ENCODE measurements at places on chromosomes 11 and 22. TPM values are rescaled to one million over a fixed set of nuclear protein-coding genes. Genes with fewer than 3 reads are reported as not detected.

DNA sequence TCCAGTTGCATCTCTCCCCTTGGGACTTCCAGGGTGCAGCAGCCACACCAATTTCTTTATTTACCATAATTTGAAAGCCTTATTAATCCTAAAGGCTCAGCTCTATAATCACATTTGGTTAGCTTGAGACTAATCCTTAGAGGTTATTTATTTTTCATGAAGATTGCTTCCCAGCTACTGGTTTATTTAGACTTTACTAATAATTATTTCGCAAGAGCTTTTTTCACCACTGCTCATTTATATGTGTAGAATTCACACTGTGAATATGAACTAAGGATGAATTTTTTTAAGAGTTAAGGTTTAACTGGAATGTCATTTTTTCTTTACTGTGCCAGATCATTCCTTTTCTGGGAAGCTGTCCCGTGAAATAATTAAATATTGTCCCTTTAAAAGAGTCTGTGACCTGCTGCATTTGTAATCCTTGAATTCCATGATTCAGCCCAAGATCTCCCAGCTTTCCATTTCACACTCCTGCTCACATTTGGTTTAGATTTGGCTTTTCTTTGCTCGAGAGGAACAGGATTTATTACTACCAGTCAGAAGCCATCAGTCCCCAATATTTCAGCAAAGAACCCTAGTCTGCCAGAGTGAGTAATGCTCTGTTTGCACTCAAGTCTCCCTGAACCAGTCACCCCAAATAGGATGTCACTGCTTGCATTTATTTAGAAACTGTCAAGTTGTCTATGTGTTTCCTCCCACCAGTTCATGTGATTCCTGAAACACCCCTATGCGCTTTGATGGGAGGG is 4.4 kb upstream of the CD44 start:
- H3K27me3 ChIP-seq, result no peaks in the 10 kb centered on the region
- H3K4me3 ChIP-seq, result no peak overlapping the region
- DNase-seq, result no peak
- no peak overlapping the region for H3K27ac ChIP-seq

GRCh38 chr11:94866231-94866822 is 98.2 kb downstream of the AMOTL1 start:
- H3K4me1 ChIP-seq, result no peaks in the 10 kb centered on the region
- no peak overlapping the region for H3K27ac ChIP-seq
- no peak overlapping the region for H3K4me3 ChIP-seq

DNA sequence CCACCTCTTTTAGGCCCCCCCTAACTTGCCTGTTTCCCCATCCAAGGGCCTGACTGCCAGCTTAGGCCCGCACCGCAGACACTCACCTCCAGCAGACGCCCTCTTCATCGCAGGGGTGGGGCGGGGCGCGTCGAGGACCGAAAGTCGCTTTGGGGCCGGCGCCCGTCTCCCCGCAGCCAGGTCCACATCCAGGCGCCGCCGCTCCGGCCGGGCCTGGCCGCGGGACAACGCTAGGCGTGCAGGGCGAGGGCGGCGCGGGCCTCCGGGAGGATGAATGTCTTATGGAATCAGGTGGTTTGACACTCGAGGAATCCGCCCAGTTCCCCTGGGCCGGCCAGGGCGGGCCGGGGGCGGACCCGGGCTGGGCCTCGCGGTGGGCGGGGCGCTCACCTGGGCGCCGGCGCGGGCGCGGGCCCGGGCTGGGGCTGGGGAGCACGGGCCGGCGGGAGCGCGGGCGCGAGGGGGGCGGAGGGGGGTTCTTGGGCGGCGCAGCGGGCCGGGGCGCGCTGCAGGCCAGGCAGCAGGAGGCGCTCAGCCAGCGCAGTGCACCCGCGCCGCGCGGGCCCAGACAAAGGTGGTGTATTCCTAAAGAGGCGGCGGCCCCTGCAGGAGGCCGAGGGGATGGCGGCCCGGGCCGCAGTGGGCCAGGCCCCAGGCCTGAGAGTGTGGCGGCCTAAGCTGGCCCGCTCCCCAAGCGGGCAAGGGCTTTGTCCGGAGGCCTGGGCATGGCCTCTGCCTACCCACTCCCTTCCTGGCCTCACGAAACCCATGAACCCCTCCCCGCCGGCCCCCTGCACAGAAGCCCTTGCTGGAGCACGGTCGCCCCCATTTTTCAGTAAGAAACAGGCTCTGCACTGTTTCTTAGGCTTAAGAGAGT is 177.6 kb downstream of the IGLL1 start:
- H3K27me3 ChIP-seq, result no peaks in the 10 kb centered on the region
- no peak overlapping the region for H3K27ac ChIP-seq
- peak overlapping the region; percentile 8 for H3K4me3 ChIP-seq
- no peak for DNase-seq
- H3K36me3 ChIP-seq, result no peaks in the 10 kb centered on the region

GRCh38 chr11:111527279-111527678 is 12.7 kb downstream of the HOATZ start:
- H3K36me3 ChIP-seq, result no peaks in the 10 kb centered on the region
- no peak for DNase-seq
- H3K27me3 ChIP-seq, result no peaks in the 10 kb centered on the region
- no peak overlapping the region for H3K4me3 ChIP-seq

GRCh38 chr11:122646549-122647340 is 8.8 kb upstream of the UBASH3B start:
- H3K36me3 ChIP-seq, result no peaks in the 10 kb centered on the region
- no peak overlapping the region for H3K27ac ChIP-seq
- DNase-seq, result no peak
- H3K4me3 ChIP-seq, result no peak overlapping the region

DNA sequence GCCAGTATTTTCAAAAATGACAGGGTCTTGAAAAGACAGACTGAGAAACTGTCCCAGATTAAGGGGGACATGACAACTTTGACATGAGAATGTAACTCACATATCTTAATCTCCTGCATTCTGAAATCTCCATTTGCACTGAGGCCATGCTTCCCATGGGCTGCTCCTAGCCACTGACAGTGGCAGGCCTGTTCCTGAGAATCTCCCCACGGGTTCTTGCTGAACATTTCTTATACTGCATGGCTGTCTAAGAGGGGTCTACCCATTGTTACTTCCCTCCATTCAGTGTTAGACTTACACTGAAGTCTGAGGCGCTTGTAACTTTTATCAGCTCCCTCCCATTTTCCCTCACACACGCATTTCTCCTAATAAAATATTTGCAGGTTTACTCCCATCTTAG is 1.5 kb downstream of the CEP295 start:
- H3K4me3 ChIP-seq, result no peak overlapping the region
- no peak for DNase-seq
- H3K36me3 ChIP-seq, result peaks cover 15% of the 10 kb centered on the region
- H3K4me1 ChIP-seq, result peaks cover 4% of the 10 kb centered on the region

OR10A2 gene
- not detected for total RNA-seq

DNA sequence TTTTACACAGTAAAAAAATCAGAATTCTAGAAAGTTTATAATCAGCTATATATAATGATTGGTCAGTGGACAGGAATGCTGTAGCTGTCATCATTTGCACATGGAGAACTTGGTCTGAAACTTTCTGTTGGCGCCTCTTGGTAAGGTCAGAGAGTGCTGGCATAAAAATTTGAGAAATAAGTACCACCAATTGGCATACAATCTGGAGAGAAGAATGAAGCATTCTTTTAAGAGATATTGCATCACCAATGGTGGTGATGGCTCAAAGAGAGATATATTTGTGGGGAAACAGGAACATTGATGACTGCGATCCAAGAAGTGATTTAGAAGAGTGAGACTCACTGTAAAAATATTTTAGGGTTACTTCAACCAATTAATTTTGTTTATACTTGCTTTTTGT is 19.8 kb upstream of the OOSP1 start:
- H3K4me3 ChIP-seq, result no peak overlapping the region
- H3K36me3 ChIP-seq, result no peaks in the 10 kb centered on the region
- no peaks in the 10 kb centered on the region for H3K4me1 ChIP-seq
- H3K27ac ChIP-seq, result no peak overlapping the region
- DNase-seq, result no peak

KCNA4 gene
- 0.09 TPM for total RNA-seq

DNA sequence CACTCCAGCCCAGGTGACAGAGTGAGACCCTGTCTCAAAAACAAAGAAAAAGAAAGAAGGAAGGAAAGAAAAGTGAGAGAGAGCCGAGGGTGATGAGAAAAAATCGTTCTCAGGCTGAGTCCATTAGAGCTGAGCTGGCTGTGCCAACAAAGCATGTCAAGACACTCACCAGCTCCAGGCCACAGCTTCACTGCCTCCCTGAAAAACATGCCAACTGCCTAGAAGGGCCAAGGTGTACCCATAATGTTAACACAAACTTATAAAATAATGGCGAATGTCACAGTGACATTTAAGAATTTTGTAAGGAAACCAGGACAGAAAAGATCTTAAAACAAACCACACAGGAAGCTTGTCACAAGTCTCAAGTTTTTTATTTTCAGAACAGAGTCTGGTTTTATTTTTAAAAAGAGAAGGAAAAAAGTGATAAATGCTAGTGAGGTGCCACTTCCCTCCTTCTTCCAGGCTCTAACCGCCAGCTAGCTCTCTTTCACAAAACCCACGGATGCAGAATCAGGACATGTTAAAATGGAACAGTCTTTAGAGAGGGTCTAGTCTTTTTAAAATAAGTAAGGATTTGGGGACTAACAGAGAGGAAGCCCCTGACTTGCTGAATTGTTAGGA is 5.1 kb downstream of the TMEM121B start:
- H3K36me3 ChIP-seq, result peaks cover 4% of the 10 kb centered on the region
- peaks cover 23% of the 10 kb centered on the region for H3K27me3 ChIP-seq
- no peak overlapping the region for H3K4me3 ChIP-seq
- peaks cover 48% of the 10 kb centered on the region for H3K4me1 ChIP-seq
- H3K27ac ChIP-seq, result no peak overlapping the region
- DNase-seq, result no peak

- no peak for DNase-seq
- no peaks in the 10 kb centered on the region for H3K36me3 ChIP-seq
- no peak overlapping the region for H3K4me3 ChIP-seq
- H3K27ac ChIP-seq, result no peak overlapping the region
- no peaks in the 10 kb centered on the region for H3K27me3 ChIP-seq
Observed at GRCh38 chr22:17132112-17132511, 11.0 kb upstream of the TMEM121B start.

DNA sequence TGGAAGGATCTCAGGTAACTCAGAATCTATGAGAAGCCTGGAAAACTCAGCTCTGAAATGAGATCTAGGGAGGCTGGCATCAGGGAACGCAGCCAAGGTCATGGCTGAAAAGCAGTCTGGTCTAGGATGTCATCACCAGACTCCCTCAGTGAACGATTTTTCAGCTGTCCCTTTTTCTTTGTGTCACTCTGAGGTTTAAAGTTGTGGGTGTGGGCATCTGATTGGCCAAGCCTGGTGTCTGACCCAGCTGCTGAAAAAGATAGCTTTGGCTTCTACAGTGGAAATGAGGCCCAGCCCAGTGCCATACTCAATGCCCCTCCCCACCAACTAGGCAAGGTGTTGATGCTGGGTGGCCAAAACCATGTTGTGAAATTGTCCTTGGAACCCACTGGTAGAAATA is 14.5 kb downstream of the RPS3 start:
- no peak overlapping the region for H3K27ac ChIP-seq
- H3K36me3 ChIP-seq, result peaks cover 27% of the 10 kb centered on the region
- H3K27me3 ChIP-seq, result no peaks in the 10 kb centered on the region
- no peak overlapping the region for H3K4me3 ChIP-seq
- no peaks in the 10 kb centered on the region for H3K4me1 ChIP-seq
- DNase-seq, result no peak

OR6T1 gene
- not detected for total RNA-seq

DNA sequence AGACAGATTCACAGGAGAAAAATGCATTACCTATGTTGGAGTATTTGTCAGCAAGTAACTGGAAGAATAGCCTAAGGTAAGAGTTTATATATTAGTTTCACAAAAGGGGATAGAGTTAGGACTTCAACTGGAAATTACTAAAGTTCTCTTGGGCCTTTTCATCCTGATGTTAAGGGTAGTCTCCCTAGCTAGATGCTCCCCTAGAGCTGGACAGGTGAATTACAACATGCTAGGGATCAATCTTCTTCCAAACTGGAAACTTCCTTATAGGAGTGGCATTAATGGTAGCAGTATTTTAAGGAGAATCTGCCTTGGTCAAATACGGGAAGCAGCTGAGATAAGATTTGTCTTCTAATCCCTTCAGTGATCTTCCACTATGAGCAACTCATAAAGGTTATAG is 632.8 kb upstream of the RAG2 start:
- no peaks in the 10 kb centered on the region for H3K4me1 ChIP-seq
- no peak overlapping the region for H3K27ac ChIP-seq
- DNase-seq, result no peak

DNA sequence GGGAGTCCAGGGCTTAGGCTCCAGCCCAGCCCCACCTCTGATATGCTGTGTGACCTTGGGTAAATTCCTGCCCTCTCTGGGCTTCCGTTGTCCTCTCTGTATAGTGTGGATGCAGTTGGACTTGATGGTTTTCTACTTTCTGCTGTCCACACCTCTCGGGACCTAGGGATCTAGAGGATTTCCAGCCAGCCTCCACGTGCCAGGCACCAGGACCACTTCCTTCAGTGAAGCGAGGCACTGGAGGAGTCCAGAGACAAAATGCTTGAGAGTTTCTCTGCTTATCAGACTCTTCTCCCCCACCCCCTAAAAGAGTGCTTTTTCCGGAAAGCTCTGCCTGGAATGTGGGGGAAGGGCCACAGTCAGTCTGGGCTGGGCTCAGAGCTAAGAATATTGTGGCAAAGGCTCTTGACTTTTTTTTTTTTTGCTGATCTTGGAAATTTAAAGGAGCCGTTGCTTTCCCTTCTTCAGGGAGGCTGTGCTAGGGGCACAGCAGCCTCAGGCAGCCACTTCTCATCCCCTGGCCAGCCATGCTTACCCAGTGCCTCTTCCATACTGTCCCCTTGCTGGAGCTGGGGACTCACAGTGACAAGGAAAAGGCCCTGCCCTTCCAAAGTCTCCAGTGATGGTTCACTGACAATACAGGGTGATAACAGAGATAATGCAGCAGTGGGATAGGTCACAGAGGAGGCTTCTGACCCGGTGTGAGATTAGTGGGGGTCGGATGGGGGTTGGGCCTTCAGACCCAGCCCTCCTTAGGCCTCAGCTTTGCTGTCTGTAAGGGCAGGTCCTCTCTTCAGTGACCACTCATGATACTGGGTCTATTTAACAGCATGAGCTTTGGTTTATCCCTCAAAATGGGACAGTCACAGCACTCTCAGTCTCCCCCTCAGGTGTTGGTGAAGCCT is 2.9 kb upstream of the SERPINH1 start:
- DNase-seq, result no peak
- H3K4me3 ChIP-seq, result no peak overlapping the region
- H3K27ac ChIP-seq, result peak overlapping the region; percentile 73
- H3K27me3 ChIP-seq, result peaks cover 4% of the 10 kb centered on the region
- no peaks in the 10 kb centered on the region for H3K36me3 ChIP-seq

MED15 gene
- 10.7 TPM for total RNA-seq

DNA sequence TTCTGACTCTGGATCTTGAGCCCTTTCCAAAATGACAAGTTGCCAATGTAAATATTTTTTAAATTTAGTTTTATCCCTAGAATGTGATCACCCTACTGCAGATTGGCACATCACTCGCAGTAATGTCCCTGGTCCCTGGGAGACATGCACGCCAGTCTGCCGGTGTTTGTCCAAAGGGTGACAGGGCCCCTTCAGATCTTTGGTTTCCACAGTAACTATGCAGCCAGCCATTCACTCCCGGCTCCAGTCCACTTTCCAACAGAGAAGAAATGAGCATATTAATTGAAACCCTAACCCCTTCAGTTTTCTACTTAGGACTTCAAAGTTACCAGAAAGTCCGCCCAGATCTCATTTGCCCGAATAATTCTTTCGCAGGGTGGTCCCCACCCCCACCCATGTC is 25.8 kb upstream of the RASSF10 start:
- no peak for DNase-seq
- no peak overlapping the region for H3K27ac ChIP-seq
- H3K4me3 ChIP-seq, result no peak overlapping the region
- no peaks in the 10 kb centered on the region for H3K27me3 ChIP-seq

Data from thymus (tissue), 14 donors.